Ovary (tissue), 10 donors: ENCODE measurements at places on chromosomes 12 and 14. TPM values are rescaled to one million over a fixed set of nuclear protein-coding genes. Genes with fewer than 3 reads are reported as not detected.

DNA sequence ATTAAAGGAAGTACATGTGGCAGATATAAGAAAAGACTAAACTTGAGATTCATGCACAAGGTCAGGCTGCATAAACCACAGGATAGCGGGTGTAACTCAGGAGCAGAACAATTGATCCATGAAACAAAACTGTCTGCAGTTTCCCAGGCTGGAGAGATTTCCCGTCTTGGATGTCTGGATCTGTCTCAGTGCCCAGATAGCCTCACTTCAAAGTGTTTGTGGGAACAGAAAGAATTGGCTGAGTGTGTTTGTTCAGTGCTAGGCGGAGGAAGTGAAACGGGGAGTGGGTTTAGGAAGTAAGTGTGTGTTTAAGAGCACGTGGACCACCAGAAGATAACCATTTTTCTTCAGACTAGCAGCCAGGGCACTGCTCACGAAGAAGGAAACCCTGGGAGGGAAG is 1.4 kb upstream of the RNASE10 start:
- no peak for DNase-seq
- H3K36me3 ChIP-seq, result no peaks in the 10 kb centered on the region
- H3K4me1 ChIP-seq, result no peaks in the 10 kb centered on the region
- H3K4me3 ChIP-seq, result no peak overlapping the region
- no peaks in the 10 kb centered on the region for H3K27me3 ChIP-seq
- H3K27ac ChIP-seq, result no peak overlapping the region

GRCh38 chr14:88289996-88290395 is 33.1 kb downstream of the KCNK10 start:
- no peak overlapping the region for H3K27ac ChIP-seq
- no peak for DNase-seq
- no peaks in the 10 kb centered on the region for H3K4me1 ChIP-seq
- no peaks in the 10 kb centered on the region for H3K36me3 ChIP-seq

DNA sequence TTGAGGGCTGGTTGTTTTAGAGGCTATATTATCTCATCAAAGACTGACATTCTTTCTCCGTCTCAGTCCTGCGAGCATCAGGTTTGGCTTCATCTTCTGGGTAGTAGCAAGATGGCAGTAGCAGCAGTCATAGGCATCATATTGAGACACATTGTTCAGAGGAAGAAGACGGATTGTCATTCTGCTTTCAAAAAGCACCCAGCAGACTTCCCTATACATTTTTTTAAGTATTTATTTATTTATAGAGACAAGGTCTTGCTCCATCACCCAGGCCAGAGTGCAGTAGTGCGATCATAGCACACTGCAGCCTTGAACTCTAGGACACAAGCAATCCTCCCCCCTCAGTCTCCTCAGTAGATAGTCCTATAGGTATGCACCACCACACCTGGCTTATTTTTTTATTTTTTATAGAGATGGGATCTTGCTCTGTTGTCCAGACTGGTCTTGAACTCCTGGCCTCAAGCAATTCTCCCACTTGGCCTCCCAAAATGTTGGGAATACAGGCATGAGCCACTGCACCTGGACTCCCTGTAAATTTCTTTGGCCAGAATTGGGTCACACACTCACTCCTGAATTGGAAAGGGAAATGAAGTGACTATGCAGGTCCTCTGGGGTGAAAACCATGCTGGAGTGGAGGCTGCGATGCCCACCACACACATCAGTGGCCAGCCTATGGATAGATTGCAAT is 125.4 kb downstream of the SLC38A6 start:
- no peak for DNase-seq
- H3K27me3 ChIP-seq, result no peaks in the 10 kb centered on the region
- H3K36me3 ChIP-seq, result no peaks in the 10 kb centered on the region
- H3K4me1 ChIP-seq, result no peaks in the 10 kb centered on the region
- H3K4me3 ChIP-seq, result no peak overlapping the region

DNA sequence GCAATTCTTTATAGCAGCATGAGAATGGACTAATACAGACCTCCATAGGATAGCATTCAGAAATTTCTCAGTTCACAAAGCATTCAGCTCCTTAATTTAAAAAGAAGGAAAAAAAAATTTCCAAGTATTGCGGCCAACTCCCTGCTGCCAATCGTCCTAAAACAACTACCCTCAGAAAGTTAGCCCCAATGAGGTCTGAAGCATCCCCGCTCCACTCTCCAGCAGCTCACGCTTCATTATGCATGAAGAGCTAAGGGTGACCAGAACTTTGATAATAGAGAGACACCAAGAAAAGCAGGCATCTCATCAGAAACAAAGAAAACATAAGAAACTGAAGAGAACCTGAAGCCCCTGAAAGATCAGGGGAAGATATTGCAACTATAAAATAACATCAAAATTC is 172.8 kb upstream of the NUDT4 start:
- H3K27ac ChIP-seq, result no peak overlapping the region
- no peak for DNase-seq
- no peak overlapping the region for H3K4me3 ChIP-seq

GRCh38 chr12:65175385-65175784 is 6.0 kb downstream of the LEMD3 start:
- H3K4me3 ChIP-seq, result no peak overlapping the region
- H3K36me3 ChIP-seq, result no peaks in the 10 kb centered on the region
- H3K27me3 ChIP-seq, result no peaks in the 10 kb centered on the region
- H3K27ac ChIP-seq, result no peak overlapping the region
- no peak for DNase-seq

- H3K27me3 ChIP-seq, result no peaks in the 10 kb centered on the region
- no peak for DNase-seq
- H3K36me3 ChIP-seq, result no peaks in the 10 kb centered on the region
- H3K27ac ChIP-seq, result no peak overlapping the region
These were observed 85.9 kb downstream of the ARMH4 start for GRCh38 chr14:58066115-58066514.

- no peaks in the 10 kb centered on the region for H3K27me3 ChIP-seq
- DNase-seq, result peak; percentile 83
- H3K4me3 ChIP-seq, result peak overlapping the region; percentile 72
- H3K27ac ChIP-seq, result peak overlapping the region; percentile 86
These were observed 1.4 kb upstream of the DNAJC14 start for GRCh38 chr12:55830601-55831446.

- no peaks in the 10 kb centered on the region for H3K36me3 ChIP-seq
- no peaks in the 10 kb centered on the region for H3K27me3 ChIP-seq
- no peaks in the 10 kb centered on the region for H3K4me1 ChIP-seq
- no peak overlapping the region for H3K27ac ChIP-seq
These were observed 188.7 kb downstream of the BCAT1 start for GRCh38 chr12:24760162-24760561.

- peak overlapping the region; percentile 36 for H3K27ac ChIP-seq
- H3K4me1 ChIP-seq, result peaks cover 4% of the 10 kb centered on the region
- H3K4me3 ChIP-seq, result no peak overlapping the region
- no peak for DNase-seq
- no peaks in the 10 kb centered on the region for H3K36me3 ChIP-seq
These were observed 75.1 kb upstream of the ST8SIA1 start for GRCh38 chr12:22409377-22410164.

DNA sequence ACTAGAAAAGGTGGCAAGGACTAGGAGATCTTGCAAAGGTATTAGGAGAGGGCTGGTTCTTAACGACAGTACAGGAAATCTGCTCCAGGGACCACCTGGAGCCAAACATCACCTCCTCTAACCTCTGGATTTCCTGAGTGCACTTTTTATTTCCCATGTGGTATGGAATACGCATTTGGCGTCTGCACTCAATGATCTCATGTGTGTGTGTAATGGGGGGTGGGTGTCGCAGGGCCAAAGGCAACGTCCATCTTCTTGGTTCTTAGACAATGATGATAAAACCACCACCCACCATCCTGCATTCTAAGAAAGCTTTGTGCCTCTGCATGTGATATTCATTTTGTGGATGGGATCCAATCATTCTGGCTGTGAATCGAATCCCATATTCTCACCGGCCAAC is 68.8 kb downstream of the CLMN start:
- H3K27ac ChIP-seq, result no peak overlapping the region
- no peaks in the 10 kb centered on the region for H3K36me3 ChIP-seq
- no peaks in the 10 kb centered on the region for H3K27me3 ChIP-seq
- no peak overlapping the region for H3K4me3 ChIP-seq
- no peak for DNase-seq

- no peaks in the 10 kb centered on the region for H3K36me3 ChIP-seq
- H3K27me3 ChIP-seq, result no peaks in the 10 kb centered on the region
- H3K27ac ChIP-seq, result peak overlapping the region; percentile 37
These were observed 107.3 kb downstream of the SAMD4A start for GRCh38 chr14:54674046-54674741.

DNA sequence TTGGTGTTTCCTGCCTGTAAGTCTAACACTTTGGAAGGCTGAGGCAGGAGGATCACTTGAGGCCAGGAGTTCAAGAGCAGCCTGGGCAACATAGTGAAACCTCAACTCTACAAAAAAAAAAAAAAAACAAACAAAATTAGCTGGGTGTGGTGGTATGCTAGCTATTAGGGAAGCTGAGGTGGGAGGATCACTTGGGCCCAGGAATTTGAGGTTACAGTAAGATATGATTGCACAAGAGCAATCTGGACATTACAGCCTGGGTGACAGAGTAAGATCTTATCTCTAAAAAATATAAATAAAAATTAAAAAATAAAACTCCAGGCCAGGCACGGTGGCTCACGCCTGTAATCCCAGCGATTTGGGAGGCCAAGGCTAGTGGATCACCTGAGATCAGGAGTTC is 39.8 kb upstream of the CMKLR1 start:
- no peak overlapping the region for H3K4me3 ChIP-seq
- no peaks in the 10 kb centered on the region for H3K36me3 ChIP-seq
- no peak for DNase-seq
- H3K27ac ChIP-seq, result no peak overlapping the region
- no peaks in the 10 kb centered on the region for H3K4me1 ChIP-seq

- H3K4me1 ChIP-seq, result no peaks in the 10 kb centered on the region
- no peaks in the 10 kb centered on the region for H3K36me3 ChIP-seq
- no peaks in the 10 kb centered on the region for H3K27me3 ChIP-seq
- no peak for DNase-seq
These were observed 33.6 kb upstream of the PCNX1 start for GRCh38 chr14:70873627-70874026.

- no peak overlapping the region for H3K4me3 ChIP-seq
- no peak for DNase-seq
- H3K27me3 ChIP-seq, result no peaks in the 10 kb centered on the region
- H3K4me1 ChIP-seq, result no peaks in the 10 kb centered on the region
- H3K36me3 ChIP-seq, result no peaks in the 10 kb centered on the region
These were observed 251.7 kb upstream of the NOVA1 start for GRCh38 chr14:26849514-26849913.

DNA sequence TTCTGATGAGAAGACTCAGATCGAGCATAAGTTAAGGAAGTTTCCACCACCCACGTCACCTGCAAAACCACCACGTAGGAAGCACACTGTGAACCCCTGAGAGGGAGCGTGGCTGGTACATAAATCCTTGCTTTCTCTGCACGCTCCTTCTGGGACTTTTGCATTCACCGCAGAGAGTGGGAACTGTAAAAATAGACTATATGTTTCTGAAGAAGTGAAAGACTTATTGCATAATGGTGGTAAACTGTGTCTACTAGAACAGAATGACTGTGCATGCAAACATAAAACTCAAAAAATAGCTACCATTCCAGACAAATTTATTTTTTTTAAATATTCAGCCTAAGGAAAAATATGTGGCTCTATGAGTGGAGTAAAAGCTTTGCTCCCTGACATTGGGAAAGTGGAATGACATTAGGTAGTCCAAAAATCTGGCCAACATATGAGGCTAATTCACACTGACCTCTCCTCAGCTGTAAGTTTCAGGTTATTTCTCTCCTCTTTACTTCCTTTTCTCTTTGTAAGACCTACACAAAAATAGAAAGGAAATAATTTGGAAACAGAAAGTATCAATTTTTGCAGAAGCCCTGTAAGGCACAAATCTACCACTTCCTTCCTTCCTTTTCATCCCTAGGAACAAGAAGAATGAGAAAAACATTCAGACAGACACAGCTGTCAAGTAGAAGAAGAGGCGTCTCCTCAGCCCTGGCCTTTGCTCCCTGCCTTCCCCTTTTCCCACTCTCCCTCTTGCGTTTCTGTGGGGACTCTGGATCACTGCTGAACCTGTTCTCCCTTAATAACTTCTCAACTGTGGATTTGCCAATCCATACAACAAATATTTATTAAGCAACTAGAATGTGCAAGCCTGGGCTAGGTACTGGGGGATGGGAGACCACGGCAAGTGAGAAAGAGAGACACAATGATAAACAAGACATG is 264.3 kb upstream of the FOXN3 start:
- H3K4me3 ChIP-seq, result no peak overlapping the region
- DNase-seq, result no peak
- no peaks in the 10 kb centered on the region for H3K36me3 ChIP-seq
- no peak overlapping the region for H3K27ac ChIP-seq
- no peaks in the 10 kb centered on the region for H3K4me1 ChIP-seq

DNA sequence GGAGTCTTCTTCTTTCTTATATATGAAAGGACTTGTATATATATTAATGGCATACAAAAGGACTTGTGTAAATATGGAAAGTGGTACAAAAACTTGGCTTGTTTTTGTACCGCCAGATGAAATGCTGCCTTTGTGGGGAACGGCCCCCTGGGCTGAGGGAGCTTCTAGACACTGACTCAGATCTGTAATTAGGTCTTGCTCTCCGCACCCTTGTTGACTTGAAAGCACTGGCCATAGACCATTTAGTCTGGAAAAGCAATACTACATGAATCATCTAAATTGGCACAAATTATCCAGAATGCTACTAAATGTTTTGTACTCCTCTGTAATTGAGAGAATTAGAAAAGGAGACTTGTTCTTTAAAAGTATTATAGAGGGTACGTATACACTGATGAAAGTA is 399.9 kb upstream of the RGS6 start:
- H3K4me3 ChIP-seq, result no peak overlapping the region
- H3K27me3 ChIP-seq, result no peaks in the 10 kb centered on the region
- H3K36me3 ChIP-seq, result no peaks in the 10 kb centered on the region
- H3K4me1 ChIP-seq, result peaks cover 7% of the 10 kb centered on the region
- no peak overlapping the region for H3K27ac ChIP-seq

DNA sequence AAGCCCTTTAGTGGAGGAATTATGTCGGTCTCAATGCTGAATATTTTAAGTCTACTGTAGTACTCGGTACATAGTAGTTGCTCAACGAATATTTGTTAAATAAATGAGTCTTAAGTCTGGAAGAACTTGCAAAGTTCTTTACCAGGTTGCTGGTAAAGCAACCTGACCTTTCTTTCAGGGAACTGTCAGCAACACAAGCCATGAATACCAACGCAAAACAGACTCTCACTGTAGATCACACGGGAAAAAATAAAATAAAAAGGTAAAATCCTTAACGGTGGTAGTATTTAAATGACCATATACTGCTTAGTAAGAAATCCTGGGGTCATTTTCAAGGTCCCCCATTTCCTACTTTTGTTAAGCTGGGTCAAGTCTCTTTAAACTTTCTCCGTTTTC is 447 bp upstream of the NUBPL start:
- no peak overlapping the region for H3K27ac ChIP-seq
- no peaks in the 10 kb centered on the region for H3K27me3 ChIP-seq
- H3K4me3 ChIP-seq, result peak overlapping the region; percentile 87
- no peaks in the 10 kb centered on the region for H3K36me3 ChIP-seq
- H3K4me1 ChIP-seq, result no peaks in the 10 kb centered on the region
- DNase-seq, result no peak

The HOXC12 gene
- not detected for total RNA-seq

The OR10G3 gene
- total RNA-seq, result not detected

The KRT72 gene
- total RNA-seq, result not detected

The CMTM5 gene
- not detected for total RNA-seq
